ENCODE measurements at places on chromosomes 7 and 10.

GRCh38 chr10:125102821-125103220 is 57.5 kb downstream of the CTBP2 start:
- no peak for DNase-seq

DNA sequence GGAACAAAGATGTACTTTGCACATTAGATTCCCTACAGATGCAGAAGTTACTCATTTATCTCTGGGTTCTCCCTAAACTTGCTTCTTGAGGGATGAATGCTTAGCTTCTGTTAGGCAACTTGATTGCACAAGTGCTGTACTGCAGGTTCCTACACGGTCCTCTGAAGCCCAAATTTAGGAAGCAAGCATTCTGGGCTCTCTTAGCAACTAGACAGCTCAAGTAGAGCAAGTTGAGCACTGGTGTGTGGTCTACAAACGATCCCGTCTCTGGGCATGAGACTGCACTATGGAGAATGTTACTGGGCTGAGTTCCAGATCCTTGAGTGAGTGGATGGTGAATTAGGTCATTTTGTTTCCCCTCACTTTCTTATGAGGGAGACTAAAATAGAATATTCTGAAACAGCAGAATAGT is 14.3 kb downstream of the SEMA3D start:
- DNase-seq, result no peak

GRCh38 chr7:11896663-11897062 is 64.7 kb upstream of the THSD7A start:
- no peak for DNase-seq

DNA sequence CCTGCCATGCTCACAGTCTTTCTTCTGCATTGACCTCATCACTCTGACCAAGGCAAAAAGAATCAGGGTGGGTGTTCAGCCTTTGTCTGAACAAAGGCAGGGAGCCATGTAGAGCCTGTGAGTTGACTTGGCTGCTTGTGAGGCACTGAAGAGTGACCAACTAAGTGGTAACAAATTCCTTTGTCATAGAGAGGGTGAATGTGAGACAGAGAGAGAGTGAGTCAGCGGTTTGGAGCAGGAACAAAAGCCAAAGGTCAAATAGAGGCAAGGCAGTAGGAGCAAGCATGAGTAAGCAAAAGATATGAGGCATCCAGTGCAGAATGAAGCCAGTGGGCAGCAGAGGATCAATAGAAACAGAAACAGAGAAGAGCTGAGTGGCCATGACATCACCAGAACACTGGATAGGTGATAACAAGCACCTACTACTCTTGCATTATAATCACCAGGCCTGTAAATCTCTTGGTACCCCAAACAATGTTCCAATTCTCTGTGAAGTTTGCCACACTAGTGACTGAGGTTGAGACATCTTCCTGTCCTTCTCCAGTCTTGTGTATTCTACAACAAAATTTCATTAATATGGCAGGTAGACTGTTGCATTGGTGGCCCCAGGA is 116.2 kb upstream of the LAMB4 start:
- peak; percentile 9 for DNase-seq

- no peak for DNase-seq
Measured at GRCh38 chr7:152553671-152554317, 118.0 kb upstream of the KMT2C start.

- peak; percentile 67 for DNase-seq
Measured at GRCh38 chr10:25725917-25726716, 207.9 kb upstream of the MYO3A start.

DNA sequence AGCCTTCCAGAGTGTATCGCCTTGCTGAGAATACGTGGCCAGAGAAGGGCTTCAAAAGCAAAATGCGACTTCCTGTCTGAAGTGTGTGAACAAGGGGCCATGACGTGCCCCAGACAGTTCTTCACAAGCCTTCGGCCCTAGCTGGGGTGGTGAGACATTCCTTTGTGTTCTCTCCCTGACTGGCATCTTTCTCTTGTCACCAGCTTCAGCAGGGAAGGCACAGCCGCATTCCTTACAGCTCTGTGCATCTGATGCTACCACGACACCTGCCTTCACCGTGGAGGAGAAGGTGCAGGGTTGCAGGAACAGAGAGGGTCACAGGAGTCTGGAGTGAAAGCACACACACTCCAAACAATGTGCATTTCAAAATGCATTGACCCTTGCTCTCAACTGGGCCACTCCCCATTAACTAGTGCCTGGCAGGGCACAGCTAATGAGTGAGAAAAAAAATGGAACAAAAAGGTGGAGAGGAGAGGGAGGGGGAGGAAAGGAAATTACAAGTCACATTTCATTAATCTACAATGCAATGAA is 93.4 kb downstream of the GPR26 start:
- no peak for DNase-seq

- no peak for DNase-seq
Measured at GRCh38 chr7:130899638-130900401, 165.8 kb upstream of the KLF14 start.

GRCh38 chr10:101143345-101143630 is 12.2 kb downstream of the TLX1 start:
- no peak for DNase-seq

DNA sequence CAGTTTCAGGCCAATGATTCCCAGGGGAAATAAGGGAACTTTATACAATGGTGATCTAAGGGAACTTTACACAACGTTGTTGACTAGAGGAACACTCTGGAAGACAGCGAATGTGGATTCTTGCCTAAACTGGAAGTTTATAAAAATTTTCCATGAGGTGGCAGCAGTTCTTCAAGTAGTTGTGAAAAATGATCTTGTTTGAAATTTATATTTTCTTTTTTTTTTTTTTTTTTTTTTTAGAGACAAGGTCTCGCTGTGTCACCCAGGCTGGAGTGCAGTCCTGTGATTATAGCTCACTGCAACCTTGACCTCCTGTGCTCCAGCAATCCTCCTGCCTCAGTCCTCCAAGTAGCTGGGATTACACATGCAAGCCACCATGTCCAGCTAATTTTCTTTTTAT is 32.1 kb upstream of the GTF2I start:
- DNase-seq, result no peak

DNA sequence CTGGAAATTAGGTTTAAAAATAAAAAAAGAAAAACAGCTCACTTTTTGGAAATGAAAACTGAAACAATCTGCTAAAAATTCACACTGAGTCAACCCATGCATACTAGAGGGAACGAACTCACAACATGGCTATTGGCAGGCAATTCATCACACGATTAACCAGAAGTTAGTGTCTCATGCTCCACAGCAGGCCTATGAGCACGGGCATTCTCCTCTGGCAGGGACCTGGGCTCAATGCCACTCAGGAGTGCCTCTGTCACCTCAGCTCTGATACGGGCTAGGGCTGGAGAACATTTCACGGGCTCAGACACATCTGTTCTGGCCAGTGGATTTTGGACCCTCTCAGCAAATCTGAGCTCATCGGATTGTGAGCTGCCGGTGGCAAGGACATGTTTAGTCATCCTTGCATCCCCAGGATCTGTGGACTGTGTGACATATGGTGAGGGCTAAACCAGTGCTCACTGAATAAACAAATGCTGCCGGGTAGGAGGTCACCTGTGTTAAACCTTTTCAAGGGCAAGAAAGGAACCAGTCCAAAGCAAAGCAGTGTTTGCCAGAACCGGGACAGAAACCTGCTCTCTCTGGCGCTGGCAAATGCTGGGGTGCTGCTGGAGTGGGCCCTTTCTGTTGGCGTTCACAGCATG is 40.1 kb downstream of the POLR3A start:
- DNase-seq, result no peak

GRCh38 chr10:47225928-47226645 is 73.9 kb upstream of the GDF10 start:
- no peak for DNase-seq

- peak; percentile 32 for DNase-seq
Measured at GRCh38 chr10:35898716-35899440, 256.8 kb upstream of the FZD8 start.

GRCh38 chr10:88115968-88116367 is 252.5 kb downstream of the PTEN start:
- no peak for DNase-seq

DNA sequence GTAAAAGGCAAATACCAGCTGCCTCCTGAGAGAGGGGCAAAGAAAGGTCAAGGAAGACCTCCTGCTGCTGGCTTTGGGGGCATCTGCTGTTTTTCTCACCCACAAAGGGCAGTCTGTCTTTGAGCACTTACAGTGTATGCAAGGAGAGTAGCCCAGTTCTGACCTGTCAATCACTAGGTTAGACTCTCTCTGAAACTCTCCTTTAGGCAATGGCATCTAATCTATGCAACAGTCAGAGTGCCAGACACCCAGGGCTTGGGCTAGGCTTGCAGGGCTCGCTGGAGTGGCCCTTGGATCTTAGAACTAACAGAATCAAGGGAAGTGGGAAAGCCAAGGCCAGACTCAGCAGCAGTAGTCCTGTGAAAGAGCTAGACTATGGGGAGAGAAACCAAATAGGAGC is 522.9 kb downstream of the NRG3 start:
- DNase-seq, result no peak

- no peak for DNase-seq
Measured at GRCh38 chr10:34916314-34916713, 101.2 kb upstream of the PARD3 start.

GRCh38 chr7:123498601-123499000 is 35.8 kb downstream of the IQUB start:
- DNase-seq, result no peak

GRCh38 chr7:121138262-121138933 is 149.9 kb downstream of the CPED1 start:
- DNase-seq, result peak; percentile 75

- no peak for DNase-seq
Measured at GRCh38 chr7:45240273-45240771, 82.7 kb downstream of the RAMP3 start.

DNA sequence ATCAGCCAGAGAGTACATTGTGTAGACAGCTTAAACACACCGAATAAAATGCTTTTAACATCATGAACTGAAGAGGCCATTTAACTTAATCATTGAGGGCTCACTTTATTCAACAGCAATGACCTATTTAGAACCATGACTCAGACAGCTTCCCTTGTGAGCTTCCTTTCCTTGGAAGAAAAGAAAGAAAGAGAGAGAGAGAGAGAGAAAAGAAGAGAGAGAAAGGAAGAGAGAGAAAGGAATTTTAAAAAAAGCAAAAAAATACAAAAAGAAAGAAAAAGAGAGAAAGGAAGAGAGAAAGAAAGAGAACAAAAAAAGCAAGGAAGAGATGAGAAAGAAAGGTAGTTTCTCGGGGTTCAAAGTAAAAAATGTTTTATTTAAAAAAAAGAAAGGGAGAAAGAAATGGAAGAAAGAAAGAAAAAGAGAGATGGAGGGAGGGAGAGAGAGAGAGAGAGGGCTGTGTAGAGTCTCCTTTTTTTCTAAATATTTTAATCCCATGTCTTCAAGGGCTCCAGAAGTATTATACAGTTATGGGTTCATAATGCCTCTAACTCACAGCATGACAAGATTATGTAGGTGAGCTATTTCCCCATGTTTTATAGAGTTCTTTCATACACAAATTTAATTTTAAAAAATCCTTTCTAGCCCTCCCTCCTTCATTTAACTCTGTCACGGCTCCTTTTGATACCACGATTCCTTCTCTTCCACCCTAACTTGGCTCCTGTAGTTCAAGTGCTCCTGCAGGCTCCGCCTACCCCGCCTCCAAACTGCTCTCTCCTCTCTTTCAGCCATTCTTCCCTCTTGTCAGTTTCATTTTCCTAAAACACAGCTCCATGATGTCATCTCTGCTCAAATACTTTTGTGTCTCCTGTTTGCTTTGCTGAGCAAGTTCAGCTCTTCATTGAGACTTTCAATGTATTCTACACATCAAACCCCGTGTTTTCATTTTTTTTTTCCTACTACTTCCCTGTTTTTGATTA is 85.5 kb downstream of the PRTFDC1 start:
- DNase-seq, result peak; percentile 68

- no peak for DNase-seq
Measured at GRCh38 chr10:104274762-104275721, 6.1 kb downstream of the GSTO2 start.

- DNase-seq, result no peak
Measured at GRCh38 chr7:100189061-100189460, 11.3 kb downstream of the STAG3 start.

- no peak for DNase-seq
Measured at GRCh38 chr10:124472071-124472470, 10.4 kb downstream of the LHPP start.

Data from NCI-H774 (cell line).